Activated CD4-positive, alpha-beta T cell treated with anti-CD3 and anti-CD28 coated beads for 24 hours (primary cell): ENCODE measurements at places on chromosomes 11 and 22.

DNA sequence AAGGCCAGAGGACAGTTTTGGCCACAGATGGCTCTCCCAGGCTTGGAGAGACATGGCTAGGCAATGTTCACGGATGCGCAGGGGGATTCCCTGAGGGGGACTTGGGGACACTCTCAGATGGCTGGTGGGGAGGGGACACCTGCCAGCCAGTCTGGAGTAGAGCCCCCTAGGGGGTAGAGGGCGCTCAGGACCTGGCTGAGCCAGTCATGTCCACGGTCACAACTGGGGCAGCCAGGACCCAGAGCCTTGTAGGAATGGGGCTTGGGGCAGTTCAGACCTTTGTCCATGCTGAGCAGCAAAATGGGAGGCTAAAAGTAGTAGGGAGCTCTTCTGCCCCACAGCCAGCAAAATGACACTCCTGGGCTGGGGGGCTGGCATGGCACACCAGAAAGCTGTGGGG is 1.7 kb downstream of the CSDC2 start:
- DNase-seq = no peak

GRCh38 chr22:32618441-32619140 is 144.0 kb downstream of the FBXO7 start:
- no peak for DNase-seq

GRCh38 chr22:27075891-27076290 is 418.5 kb downstream of the MIAT start:
- DNase-seq = no peak

- no peak for DNase-seq
Measured at GRCh38 chr11:83031127-83031526, 40.6 kb downstream of the RAB30 start.

- no peak for DNase-seq
Measured at GRCh38 chr11:1643146-1643690, 13.6 kb downstream of the KRTAP5-5 start.

DNA sequence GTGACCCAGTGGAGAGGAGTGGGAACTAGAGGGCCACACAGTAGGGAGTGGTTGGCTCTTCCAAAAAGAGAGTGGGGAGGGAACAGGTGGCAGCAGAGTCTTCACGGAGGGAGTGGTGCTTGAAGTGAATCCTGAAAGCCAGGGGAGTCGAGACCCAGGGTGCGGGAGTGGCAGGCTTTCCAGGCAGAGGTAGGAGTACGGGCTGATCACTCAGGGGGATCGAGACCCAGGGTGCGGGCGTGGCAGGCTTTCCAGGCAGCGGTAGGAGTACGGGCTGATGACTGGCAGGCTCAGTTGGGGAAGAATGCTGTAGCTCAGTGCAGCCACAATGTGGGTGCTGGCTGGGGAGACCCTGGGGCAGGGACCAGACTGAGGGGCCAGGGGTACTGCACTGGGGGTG is 148.2 kb downstream of the TBC1D22A start:
- no peak for DNase-seq

GRCh38 chr11:73393011-73393380 is 16.8 kb downstream of the RELT start:
- no peak for DNase-seq

DNA sequence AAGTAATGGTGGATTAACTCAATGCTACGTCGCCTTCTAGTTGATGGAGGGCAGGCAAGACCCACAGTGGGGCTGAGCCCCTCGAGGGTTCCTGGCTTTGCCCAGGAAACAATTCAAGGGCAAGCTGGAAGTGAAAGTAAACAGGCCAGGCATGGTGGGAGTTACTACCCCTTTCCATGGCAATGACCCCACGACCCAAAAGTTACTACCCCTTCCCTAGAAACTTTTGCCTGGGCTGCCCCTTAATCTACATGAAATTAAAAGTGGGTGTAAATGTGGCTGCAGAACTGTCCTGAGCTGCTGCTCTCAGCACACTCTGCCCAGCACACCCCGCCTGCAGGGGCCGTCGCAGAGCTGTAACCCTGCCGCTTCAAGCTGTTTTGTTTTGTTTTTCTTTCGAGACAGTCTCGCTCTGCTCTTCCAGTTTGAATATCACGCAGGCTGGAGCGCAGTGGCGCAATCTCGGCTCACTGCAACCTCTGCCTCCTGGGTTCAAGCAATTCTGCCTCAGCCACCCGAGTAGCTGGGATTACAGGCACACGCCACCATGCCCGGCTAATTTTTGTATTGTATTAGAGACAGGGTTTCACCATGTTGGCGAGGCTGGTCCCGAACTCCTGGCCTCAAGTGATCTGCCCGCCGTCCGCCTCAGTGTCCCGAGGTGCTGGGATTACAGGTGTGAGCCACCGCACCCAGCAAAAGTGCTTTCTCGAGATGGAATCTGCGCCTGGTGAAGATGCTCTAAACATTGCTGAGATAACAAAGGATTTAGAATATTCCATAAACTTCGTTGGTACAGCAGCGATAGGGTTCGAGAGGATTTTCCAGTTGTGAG is 5.9 kb upstream of the RNH1 start:
- DNase-seq = no peak

- no peak for DNase-seq
Measured at GRCh38 chr11:103944251-103944940, 92.0 kb upstream of the DDI1 start.

GRCh38 chr22:47328550-47329243 is 566.2 kb downstream of the TBC1D22A start:
- no peak for DNase-seq

- no peak for DNase-seq
Measured at GRCh38 chr11:74634537-74634936, 42.2 kb downstream of the POLD3 start.

GRCh38 chr11:118295199-118295598 is 9.3 kb upstream of the CD3E start:
- no peak for DNase-seq

GRCh38 chr22:49164773-49165320 is 662.8 kb downstream of the BRD1 start:
- no peak for DNase-seq

- DNase-seq = peak; percentile 17
Measured at GRCh38 chr22:17705951-17706900, 67.7 kb downstream of the BCL2L13 start.

- no peak for DNase-seq
Measured at GRCh38 chr11:35682230-35683173, 19.9 kb downstream of the TRIM44 start.

DNA sequence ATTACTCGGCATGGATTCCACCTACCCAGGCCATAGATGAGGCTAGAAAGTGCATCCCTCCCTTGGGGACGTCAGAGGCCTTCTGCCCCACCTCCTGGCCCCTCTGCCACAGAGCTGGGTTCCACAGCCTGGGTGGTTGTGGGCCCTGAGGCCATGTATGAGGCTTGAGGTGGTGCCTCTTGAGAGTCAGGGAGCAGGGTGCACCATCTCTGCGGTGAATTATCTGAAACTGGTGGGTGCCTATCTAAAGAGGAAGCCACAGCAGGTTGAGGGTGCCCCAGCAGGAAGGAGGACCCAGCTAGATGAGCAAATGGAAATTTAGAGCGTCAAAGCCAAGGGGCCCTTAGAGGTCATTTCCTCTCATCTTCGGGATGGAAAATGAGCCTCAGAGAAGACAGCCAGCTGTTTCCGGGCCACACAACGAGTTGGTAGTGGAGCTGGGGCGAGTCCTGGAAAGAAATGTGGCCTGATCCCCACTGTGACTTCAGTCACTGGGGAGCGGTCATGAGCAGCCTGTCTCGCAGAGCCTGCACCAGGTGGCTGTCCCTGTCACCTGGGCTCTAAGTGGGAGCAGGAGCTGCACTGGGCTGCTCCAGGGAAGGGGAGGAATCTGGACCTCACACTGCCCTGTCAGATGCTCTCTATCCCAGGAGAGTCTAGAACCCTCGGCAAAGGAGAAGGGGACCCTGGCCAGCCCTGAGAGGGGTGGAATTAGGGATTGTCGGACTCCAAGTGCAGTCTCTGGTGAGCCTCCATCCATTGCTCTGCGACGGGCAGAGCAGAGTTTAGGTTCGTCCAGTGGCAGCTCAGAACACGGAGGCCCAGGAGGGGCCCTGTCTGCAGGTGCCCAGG is 7.3 kb downstream of the ADORA2A start:
- DNase-seq = peak; percentile 52

- no peak for DNase-seq
Measured at GRCh38 chr11:126359431-126360048, 4.1 kb downstream of the ST3GAL4 start.

DNA sequence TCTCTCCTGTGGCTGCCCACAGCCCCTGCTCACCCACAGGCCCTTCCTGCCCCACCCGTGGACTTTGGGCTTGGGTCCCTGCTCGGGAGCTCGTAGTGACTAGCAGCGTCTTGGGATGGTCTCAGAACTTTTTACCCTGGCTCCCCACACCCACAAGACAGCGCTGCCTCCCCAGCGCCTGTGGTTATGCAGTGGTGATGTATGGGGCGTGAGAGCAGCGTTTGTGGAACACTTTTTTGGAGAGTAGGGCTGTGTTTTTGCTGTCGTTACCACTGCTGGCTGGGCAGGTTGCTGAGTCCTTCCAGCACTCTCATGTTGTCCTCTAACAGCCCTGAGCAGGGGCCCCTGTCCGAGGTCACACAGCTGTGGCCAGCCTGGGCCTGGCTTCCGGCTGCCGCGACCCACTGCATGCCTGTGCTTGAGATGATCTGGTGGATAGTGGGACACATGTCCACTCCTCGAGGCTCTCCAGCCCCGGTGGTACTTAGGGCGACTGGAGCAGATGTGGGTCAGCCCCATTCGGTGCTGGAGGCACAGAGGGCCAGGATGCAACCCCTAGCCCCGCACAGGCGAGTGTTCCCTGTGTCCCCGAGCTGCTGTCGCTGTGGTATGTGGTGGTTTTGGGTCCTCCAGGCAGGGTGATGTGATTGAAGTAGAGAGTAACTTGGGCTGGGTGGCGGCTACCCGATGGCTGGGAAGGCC is 7.1 kb upstream of the GRAMD4 start:
- DNase-seq = no peak
